ENCODE measurements at places on chromosomes 11 and 22. TPM values are rescaled to one million over a fixed set of nuclear protein-coding genes. Genes with fewer than 3 reads are reported as not detected.

DNA sequence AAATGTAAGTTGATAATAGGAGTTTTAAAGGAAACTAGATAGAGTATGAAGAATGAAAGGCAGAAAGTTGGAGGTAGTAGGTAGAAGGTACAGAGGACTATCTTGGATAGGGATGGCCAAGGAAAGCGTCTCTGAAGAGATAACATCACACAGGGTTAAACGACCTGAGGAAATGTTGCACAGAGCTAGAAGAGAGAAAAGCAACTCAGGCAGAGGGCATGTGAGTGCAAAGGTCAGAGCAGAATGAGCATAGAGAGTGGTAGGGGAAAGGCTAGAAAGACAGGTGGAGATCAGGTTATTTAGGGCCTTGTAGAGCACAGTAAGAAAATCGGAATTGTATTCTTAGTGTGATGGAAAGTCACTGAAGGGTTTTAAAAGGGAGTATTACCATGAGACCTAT is 232.0 kb downstream of the SOX6 start:
- no peak overlapping the region for H3K27ac ChIP-seq
- no peak overlapping the region for H3K4me3 ChIP-seq
- no peak for DNase-seq
- H3K4me1 ChIP-seq, result no peaks in the 10 kb centered on the region
- no peaks in the 10 kb centered on the region for H3K36me3 ChIP-seq
- H3K27me3 ChIP-seq, result no peaks in the 10 kb centered on the region

- no peaks in the 10 kb centered on the region for H3K27me3 ChIP-seq
- no peak overlapping the region for H3K27ac ChIP-seq
- DNase-seq, result no peak
- no peak overlapping the region for H3K4me3 ChIP-seq
- no peaks in the 10 kb centered on the region for H3K4me1 ChIP-seq
Observed at GRCh38 chr11:33984682-33985389, 66.7 kb upstream of the CAPRIN1 start.

DNA sequence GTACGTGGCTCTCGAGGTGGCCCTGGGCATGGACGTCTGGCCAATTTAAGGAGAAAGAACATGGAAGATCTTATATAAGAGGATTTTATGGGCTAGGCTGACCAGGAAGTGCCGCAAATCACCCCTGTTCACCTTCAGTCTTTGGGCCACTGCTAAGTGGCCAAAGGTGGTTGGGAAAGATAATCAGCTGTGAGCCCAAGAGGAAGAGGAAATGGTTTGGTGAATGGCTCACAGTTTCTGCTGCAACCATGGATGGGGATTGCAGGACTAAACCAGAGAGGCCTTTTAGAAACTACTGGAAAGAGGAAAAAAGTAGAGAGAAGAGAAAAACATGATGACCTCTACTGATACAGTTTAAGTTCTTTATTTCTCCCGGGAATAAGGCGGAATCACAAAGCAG is 96.0 kb upstream of the ARHGAP20 start:
- H3K36me3 ChIP-seq, result no peaks in the 10 kb centered on the region
- no peaks in the 10 kb centered on the region for H3K4me1 ChIP-seq
- H3K4me3 ChIP-seq, result no peak overlapping the region
- no peak overlapping the region for H3K27ac ChIP-seq

GRCh38 chr11:105298174-105298573 is 158.6 kb upstream of the CARD18 start:
- H3K27me3 ChIP-seq, result no peaks in the 10 kb centered on the region
- no peak overlapping the region for H3K27ac ChIP-seq
- H3K4me1 ChIP-seq, result no peaks in the 10 kb centered on the region
- H3K4me3 ChIP-seq, result no peak overlapping the region
- no peak for DNase-seq

DNA sequence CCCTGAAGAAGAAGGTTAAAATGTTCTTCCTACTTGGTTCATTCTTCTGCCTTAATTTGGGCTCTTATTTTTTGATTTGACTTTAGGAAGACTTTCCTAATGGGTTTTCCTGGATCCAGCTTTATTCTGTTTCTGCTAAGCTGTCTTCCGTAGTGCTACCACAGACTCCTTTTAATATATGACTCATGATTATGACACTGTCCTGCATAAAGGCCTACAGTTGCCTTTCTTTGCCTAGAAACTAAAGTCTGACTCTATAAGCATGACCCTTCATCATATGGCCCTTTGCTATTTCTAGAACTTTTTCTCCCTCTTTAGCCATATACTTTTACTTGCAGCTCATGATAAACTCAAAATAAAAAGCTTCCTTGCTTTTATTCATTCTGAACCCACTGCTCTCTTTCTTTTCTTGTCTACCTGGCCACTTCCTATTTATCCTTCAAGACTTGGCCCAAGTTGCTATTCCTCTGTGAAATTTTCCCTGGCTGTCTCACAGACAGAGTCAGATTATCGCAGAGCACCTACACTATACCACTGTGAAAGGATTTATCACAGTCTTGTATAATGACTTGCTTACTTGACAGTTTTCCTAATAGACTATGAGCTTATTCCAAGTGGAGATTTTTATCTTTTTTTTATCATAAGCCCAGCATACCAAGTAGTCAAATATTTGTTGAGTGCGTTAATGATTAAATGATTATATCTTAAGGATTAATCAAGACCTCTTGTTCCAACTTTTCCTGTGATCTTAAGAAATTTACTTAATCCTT is 24.7 kb downstream of the TBCEL start:
- H3K36me3 ChIP-seq, result peaks cover 4% of the 10 kb centered on the region
- no peak for DNase-seq
- H3K4me1 ChIP-seq, result no peaks in the 10 kb centered on the region
- H3K27ac ChIP-seq, result no peak overlapping the region

GRCh38 chr11:64850979-64851567 is 6.6 kb upstream of the CDC42BPG start:
- no peak overlapping the region for H3K27ac ChIP-seq
- DNase-seq, result peak; percentile 69
- H3K36me3 ChIP-seq, result peaks cover 11% of the 10 kb centered on the region
- no peak overlapping the region for H3K4me3 ChIP-seq
- no peaks in the 10 kb centered on the region for H3K27me3 ChIP-seq
- H3K4me1 ChIP-seq, result no peaks in the 10 kb centered on the region

DNA sequence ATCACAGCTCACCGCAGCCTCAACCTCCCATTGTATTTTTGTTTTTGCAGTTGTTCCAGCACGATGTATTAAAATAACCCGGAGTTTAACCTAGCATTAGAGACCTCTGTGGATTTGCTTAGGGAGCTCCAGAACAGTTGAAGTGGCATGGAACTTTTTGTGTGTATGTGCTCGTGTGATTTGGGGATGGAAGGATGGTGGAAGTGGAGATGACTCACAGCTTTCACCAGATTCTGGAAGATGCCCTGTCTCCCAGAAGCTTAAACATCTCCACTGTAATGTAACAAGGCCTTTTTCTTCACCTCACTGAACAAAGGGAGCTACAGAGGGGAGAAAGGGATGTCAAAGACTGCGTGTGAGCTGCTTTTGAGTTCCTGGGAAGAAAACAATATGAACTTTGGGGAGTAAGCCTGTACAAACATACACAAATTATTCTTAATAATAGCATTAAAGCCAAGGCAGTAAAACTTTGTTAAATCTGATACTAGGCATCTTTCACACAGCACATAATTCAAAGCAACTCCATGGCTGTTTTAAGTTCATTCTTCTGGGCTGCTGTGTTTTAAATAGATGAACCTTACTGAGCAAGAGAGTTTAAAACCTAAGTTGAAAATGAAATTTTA is 226.4 kb downstream of the ADAMTS15 start:
- no peaks in the 10 kb centered on the region for H3K36me3 ChIP-seq
- H3K27me3 ChIP-seq, result no peaks in the 10 kb centered on the region
- H3K27ac ChIP-seq, result no peak overlapping the region
- H3K4me3 ChIP-seq, result no peak overlapping the region
- no peaks in the 10 kb centered on the region for H3K4me1 ChIP-seq

DNA sequence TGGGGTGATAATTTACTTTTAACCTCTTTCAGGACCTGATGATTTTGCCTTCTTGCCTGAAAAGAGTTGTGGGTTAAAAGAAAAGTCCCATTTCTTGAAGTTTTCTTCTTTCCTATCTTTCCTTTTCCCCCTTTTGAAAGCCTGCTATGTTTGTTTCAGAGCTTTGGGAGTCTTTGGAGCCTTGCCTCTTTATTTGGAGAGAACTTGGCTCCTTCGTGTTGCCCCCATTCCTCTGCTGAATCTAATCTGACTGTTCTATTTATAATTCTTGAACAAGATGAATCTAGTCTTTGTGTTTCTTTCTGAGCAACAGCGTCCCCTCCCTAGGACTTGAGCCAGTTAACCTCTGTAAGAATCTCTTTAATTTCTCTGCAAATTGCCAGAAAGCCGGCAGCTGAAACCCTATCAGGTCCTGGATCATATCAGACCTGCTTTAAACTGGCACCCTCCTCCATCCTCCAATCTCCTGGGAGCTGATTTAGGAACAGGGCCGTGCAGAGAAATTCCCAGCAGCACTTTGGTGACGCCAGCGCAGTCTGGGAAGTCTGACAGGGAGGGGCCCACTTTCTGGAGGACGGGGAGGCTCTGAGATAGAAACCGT is 289.1 kb upstream of the SORL1-AS1 start:
- peaks cover 2% of the 10 kb centered on the region for H3K36me3 ChIP-seq
- no peaks in the 10 kb centered on the region for H3K27me3 ChIP-seq
- no peak overlapping the region for H3K27ac ChIP-seq
- no peak for DNase-seq

GRCh38 chr11:129855086-129855485 is 39.4 kb downstream of the TMEM45B start:
- H3K36me3 ChIP-seq, result peaks cover 2% of the 10 kb centered on the region
- no peak overlapping the region for H3K4me3 ChIP-seq
- no peak overlapping the region for H3K27ac ChIP-seq
- DNase-seq, result no peak

GRCh38 chr22:31639436-31640039 is 22.5 kb downstream of the PISD start:
- no peak for DNase-seq
- no peaks in the 10 kb centered on the region for H3K4me1 ChIP-seq
- H3K36me3 ChIP-seq, result peaks cover 7% of the 10 kb centered on the region
- no peak overlapping the region for H3K4me3 ChIP-seq
- H3K27ac ChIP-seq, result no peak overlapping the region

- no peak overlapping the region for H3K4me3 ChIP-seq
- no peaks in the 10 kb centered on the region for H3K36me3 ChIP-seq
- H3K27ac ChIP-seq, result no peak overlapping the region
- no peaks in the 10 kb centered on the region for H3K4me1 ChIP-seq
Observed at GRCh38 chr11:86481399-86481798, 106.7 kb downstream of the CCDC81 start.

DNA sequence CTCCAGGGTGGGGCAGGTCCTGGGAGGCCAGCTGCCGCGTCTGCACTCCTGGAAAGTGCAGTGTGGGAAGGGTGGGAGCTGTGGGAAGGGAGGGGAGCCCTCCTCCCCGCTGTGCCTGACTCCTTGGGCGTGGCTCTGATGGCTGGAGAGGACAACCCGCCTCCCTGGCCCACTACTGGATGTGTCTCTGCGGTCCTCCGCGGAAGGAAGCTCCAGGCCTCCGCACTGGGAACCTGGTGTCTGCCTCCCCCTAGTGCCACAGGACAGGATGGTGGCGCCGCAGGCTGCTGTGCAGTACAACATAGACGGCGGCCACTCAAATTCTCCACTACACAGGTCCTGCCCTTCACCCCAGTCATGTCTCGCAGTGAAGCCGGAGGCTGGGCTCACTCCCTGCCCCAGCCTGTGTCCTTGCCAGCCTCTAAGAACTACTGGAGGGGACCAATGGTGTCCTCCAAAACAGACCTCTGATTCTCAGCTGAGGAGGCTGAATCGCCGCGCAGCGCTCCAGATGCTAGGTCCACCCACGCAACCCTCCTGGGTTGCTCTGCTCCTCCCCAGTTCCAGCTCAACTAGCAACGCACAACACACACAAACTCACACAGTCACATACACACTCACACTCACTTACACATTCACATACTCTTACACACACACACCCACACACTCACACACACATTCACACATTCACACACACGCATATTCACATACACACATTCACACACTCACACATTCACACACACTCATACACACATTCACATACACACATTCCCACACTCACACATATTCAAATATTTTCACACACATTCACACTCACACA is 12.4 kb upstream of the DSCAML1 start:
- DNase-seq, result peak; percentile 81
- no peaks in the 10 kb centered on the region for H3K36me3 ChIP-seq
- peak overlapping the region; percentile 4 for H3K4me3 ChIP-seq
- no peaks in the 10 kb centered on the region for H3K27me3 ChIP-seq
- H3K27ac ChIP-seq, result no peak overlapping the region
- H3K4me1 ChIP-seq, result no peaks in the 10 kb centered on the region

- 0 out of 2 replicates have a peak, but pooled peaks cover 2% of the 10 kb centered on the region for H3K36me3 ChIP-seq
- H3K27me3 ChIP-seq, result no peaks in the 10 kb centered on the region
- H3K27ac ChIP-seq, result no peak overlapping the region
- no peak overlapping the region for H3K4me3 ChIP-seq
- peak; percentile 92 for DNase-seq
Observed at GRCh38 chr22:45435544-45436139, 22.1 kb downstream of the RIBC2 start.

- H3K4me3 ChIP-seq, result peak overlapping the region; percentile 95
- no peak overlapping the region for H3K27ac ChIP-seq
- H3K27me3 ChIP-seq, result no peaks in the 10 kb centered on the region
- H3K4me1 ChIP-seq, result peaks cover 10% of the 10 kb centered on the region
- no peak for DNase-seq
Observed at GRCh38 chr11:63839508-63840355, 822 bp downstream of the MARK2 start.

DNA sequence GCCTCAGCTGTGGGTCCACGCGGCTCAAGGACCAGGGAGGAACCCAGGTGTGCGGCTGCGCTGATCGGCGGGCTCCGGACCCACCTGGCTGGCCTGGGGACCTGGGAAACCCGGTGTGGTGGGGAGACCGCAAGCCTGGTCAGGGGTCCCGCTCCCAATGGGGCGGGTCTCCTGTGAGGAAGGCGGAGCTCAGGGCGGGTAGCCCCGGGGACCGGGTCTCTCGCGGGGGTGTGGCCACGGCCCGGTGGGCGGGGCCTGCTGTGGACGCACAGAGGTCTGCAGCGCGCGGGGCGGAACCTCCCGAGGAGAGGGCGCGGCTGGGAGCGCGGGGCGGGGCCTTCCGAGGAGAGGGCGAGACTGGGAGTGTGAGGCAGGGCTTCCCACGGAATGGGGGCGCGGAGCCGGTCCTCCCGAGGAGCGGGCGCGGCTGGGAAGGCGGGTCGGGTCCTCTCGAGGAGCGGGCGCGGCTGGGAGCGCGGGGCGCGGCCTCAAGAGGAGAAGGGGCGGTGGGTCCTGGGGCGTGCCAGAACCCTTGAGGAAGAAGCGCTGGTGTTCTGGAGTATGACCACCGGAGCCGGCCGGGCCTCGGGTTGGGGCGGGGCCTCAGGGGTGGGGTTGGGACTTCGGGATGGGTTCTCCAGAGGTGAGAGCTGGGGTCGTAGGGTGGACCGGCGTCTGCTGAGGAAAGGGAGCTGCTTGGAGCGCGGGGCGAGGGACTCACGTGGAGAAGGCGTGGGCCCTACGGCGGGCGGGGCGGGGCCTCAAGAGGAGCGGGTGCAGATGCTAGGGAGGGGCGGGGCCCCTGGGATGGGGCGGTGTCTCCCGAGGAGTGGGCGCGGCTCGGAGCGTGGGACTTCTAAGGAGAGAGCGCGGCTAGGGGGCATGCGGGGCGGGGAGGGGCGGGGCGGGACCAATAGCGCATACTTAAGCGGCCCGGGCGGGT is 20.8 kb downstream of the DGCR6L start:
- peak; percentile 95 for DNase-seq
- no peak overlapping the region for H3K27ac ChIP-seq
- H3K27me3 ChIP-seq, result peaks cover 6% of the 10 kb centered on the region
- H3K4me1 ChIP-seq, result no peaks in the 10 kb centered on the region
- H3K4me3 ChIP-seq, result peak overlapping the region; percentile 86
- H3K36me3 ChIP-seq, result no peaks in the 10 kb centered on the region

The PLET1 gene
- not detected for total RNA-seq

The HEPHL1 gene
- 0.07 TPM for total RNA-seq

The PDGFB gene
- 7.1 TPM for total RNA-seq

The CD6 gene
- total RNA-seq, result not detected

The DSCAML1 gene
- 0.42 TPM for total RNA-seq

The RPS6KA4 gene
- 11.1 TPM for total RNA-seq
